Activated B cell treated with CpG ODN at 0.5 μM for 24 hours (primary cell): ENCODE measurements at places on chromosomes 3 and 15. TPM values are rescaled to one million over a fixed set of nuclear protein-coding genes. Genes with fewer than 3 reads are reported as not detected.

The GHSR gene
- not detected in 2 replicates for total RNA-seq

The RBM5 gene
- total RNA-seq, result 261 and 316 TPM in 2 replicates

The GLDN gene
- not detected in 2 replicates for total RNA-seq

DNA sequence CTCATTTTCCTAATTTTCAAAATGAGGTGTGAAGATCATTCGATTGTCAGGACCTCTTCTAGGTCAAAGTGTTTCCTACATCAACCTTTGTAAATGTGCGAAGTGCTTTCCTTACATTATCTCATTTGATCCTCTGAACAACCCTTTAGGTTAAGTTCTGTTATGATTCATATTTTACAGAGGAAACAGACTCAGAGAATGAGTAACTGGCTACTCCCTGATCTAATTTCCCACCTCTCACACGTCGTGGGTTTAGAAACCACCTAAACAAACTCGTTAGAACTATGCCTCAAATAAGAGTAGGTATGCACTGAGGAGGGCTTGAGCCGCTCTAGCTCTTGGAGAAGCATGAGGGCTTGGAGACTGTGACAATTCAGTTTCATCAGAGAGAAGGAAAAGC, 148.6 kb downstream of the CD47 start:
- no peak for DNase-seq
- H3K36me3 ChIP-seq, result no peaks in the 10 kb centered on the region
- no peak overlapping the region for H3K27ac ChIP-seq

GRCh38 chr15:74709011-74709410, 13.2 kb upstream of the EDC3 start:
- H3K36me3 ChIP-seq, result no peaks in the 10 kb centered on the region
- H3K27me3 ChIP-seq, result peaks cover 26% of the 10 kb centered on the region
- no peak overlapping the region for H3K4me3 ChIP-seq
- no peaks in the 10 kb centered on the region for H3K4me1 ChIP-seq

- no peak overlapping the region for H3K27ac ChIP-seq
- no peaks in the 10 kb centered on the region for H3K27me3 ChIP-seq
- no peak for DNase-seq
- H3K4me3 ChIP-seq, result no peak overlapping the region
Observed at GRCh38 chr3:193407112-193407511, 28.6 kb upstream of the ATP13A5 start.

GRCh38 chr15:64809649-64810496, 15.6 kb downstream of the PIF1 start:
- peak; percentile 61 for DNase-seq
- no peaks in the 10 kb centered on the region for H3K27me3 ChIP-seq
- H3K4me3 ChIP-seq, result no peak overlapping the region
- H3K4me1 ChIP-seq, result peaks cover 25% of the 10 kb centered on the region
- no peaks in the 10 kb centered on the region for H3K36me3 ChIP-seq

DNA sequence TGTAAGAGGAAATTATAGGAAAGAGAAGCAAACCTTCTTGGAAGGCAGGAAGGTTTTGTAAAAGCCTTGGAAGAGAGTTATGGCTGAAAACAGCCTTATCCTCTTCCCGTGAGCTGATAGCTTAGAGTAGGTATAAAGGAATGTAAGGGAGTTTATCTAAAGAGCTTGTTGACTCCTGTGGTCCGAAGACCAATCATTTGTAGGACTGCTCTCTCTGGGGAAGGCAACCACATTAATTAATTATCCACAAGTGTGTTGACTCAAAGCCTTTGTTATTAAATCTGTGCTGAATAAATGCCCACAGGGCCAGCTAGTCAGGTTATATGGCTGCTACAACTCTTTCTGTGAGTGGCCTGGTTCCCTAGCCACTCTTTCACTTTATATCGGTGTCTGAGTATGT, 452.1 kb upstream of the RASGRP1 start:
- H3K4me3 ChIP-seq, result no peak overlapping the region
- DNase-seq, result no peak
- H3K27me3 ChIP-seq, result peaks cover 4% of the 10 kb centered on the region
- H3K27ac ChIP-seq, result no peak overlapping the region
- H3K36me3 ChIP-seq, result no peaks in the 10 kb centered on the region

DNA sequence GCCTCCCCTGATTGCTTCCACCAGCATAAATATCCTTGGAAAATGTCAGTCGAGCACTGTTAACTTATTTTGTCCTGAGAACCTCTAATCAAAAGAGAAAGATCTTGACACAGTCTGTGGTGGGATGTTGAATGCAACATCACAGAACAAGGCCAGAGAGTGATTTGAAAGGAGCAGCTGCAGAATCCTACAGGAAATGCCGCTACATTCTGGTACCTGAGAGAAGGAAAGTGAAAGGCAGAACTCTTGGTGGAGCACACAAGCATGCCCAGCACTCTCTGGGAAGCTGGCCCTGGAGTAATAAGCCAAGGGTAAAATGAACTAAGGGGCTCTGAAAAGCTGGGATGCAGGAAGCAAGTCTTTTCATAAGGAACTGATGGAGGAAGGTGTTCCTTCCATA, 75.8 kb downstream of the CBLB start:
- H3K4me3 ChIP-seq, result no peak overlapping the region
- H3K27me3 ChIP-seq, result no peaks in the 10 kb centered on the region
- H3K4me1 ChIP-seq, result peaks cover 49% of the 10 kb centered on the region
- H3K27ac ChIP-seq, result no peak overlapping the region
- peaks cover 11% of the 10 kb centered on the region for H3K36me3 ChIP-seq

GRCh38 chr3:154795582-154795981, 284.5 kb upstream of the MME start:
- no peaks in the 10 kb centered on the region for H3K36me3 ChIP-seq
- H3K4me3 ChIP-seq, result no peak overlapping the region
- no peaks in the 10 kb centered on the region for H3K4me1 ChIP-seq
- H3K27me3 ChIP-seq, result no peaks in the 10 kb centered on the region
- H3K27ac ChIP-seq, result no peak overlapping the region
